ENCODE measurements at places on chromosomes 12 and 14. TPM values are rescaled to one million over a fixed set of nuclear protein-coding genes. Genes with fewer than 3 reads are reported as not detected.

- no peak overlapping the region for H3K27ac ChIP-seq
- no peaks in the 10 kb centered on the region for H3K36me3 ChIP-seq
- no peak overlapping the region for H3K4me3 ChIP-seq
- H3K4me1 ChIP-seq, result peaks cover 15% of the 10 kb centered on the region
Measured at GRCh38 chr14:71166180-71166837, 259.1 kb downstream of the PCNX1 start.

DNA sequence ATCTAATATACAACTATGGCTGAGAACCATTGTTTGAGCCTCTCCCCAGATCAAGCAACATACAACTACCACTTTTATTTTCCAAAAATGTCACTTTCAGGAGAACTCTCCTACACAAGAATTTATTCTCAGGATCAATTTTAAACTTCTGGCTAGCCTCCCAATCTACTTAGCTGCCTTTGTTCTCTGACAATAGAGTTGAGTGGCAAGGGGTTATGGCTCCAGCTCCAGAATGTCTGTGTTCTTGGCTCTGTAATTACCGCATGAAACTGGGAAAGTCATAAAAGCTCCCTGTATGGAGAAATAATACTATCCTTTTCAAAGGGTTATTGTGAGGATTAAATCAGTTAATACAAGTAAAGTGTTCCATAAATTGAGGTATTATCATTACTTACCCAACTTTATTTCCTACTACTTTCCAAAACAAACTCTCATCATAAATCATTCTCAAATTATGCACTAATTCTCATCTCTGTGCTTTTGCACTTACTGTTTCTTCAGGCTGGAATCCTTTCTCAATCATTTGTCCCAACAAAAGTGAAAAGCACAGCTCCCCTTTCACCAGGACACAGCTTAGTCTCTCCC lies 121.9 kb downstream of the GARIN6 start:
- no peak overlapping the region for H3K27ac ChIP-seq
- no peak for DNase-seq
- no peak overlapping the region for H3K4me3 ChIP-seq
- H3K36me3 ChIP-seq, result no peaks in the 10 kb centered on the region

GRCh38 chr14:101370593-101371569 lies 190.4 kb upstream of the DIO3 start:
- H3K27ac ChIP-seq, result no peak overlapping the region
- DNase-seq, result no peak
- peaks cover 4% of the 10 kb centered on the region for H3K27me3 ChIP-seq
- no peaks in the 10 kb centered on the region for H3K36me3 ChIP-seq
- no peak overlapping the region for H3K4me3 ChIP-seq

DNA sequence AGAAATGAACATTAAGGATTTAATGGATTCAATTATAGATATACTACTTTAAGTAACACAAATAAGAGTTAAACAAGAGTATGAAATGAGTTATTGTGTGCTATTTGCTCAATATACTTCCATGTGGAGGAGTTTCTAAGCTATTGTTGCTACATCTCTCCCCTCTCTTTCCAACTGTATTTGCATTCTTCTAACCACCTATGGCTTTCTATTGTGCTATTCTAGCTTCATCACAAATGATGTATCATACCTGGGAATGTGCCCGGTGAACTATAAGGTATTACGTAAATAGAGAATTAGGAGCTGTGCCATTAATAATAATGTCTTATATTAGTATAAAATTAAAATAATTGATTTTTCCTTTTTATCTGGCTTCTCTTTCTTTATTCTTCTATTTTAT lies 87.1 kb upstream of the PLEKHG7 start:
- no peak for DNase-seq
- no peaks in the 10 kb centered on the region for H3K4me1 ChIP-seq
- no peak overlapping the region for H3K27ac ChIP-seq
- no peaks in the 10 kb centered on the region for H3K27me3 ChIP-seq
- no peaks in the 10 kb centered on the region for H3K36me3 ChIP-seq
- no peak overlapping the region for H3K4me3 ChIP-seq

- no peaks in the 10 kb centered on the region for H3K36me3 ChIP-seq
- DNase-seq, result no peak
- no peak overlapping the region for H3K4me3 ChIP-seq
- no peaks in the 10 kb centered on the region for H3K4me1 ChIP-seq
- H3K27me3 ChIP-seq, result no peaks in the 10 kb centered on the region
Measured at GRCh38 chr14:46472261-46472660, 179.3 kb downstream of the RPL10L start.

- H3K27ac ChIP-seq, result no peak overlapping the region
- H3K4me3 ChIP-seq, result no peak overlapping the region
- no peaks in the 10 kb centered on the region for H3K36me3 ChIP-seq
Measured at GRCh38 chr12:88305254-88305890, 163.3 kb downstream of the TMTC3 start.

DNA sequence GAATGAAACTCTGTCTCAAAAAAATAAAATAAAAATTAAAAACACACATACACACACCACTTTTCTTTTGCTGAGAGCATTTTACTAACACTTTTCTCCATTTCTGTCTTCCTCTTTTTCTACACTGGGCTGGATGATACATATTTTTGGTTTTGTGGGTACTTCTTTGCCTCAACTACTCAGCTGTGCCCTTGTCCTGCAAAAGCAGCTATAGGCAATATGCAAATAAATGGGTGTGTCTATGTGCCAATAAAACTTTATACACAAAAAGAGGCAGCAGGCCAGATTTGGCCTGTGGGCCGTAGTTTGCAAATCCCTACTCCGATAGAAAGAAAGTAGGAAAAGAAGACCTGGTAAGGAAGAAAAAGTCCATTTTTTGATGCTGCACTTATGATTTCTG lies 6.5 kb downstream of the CLMN start:
- H3K4me1 ChIP-seq, result peaks cover 13% of the 10 kb centered on the region
- H3K27ac ChIP-seq, result no peak overlapping the region
- no peak overlapping the region for H3K4me3 ChIP-seq

GRCh38 chr12:88893801-88894200 lies 313.5 kb upstream of the KITLG start:
- H3K27me3 ChIP-seq, result no peaks in the 10 kb centered on the region
- DNase-seq, result no peak
- no peak overlapping the region for H3K27ac ChIP-seq
- H3K4me1 ChIP-seq, result no peaks in the 10 kb centered on the region
- no peak overlapping the region for H3K4me3 ChIP-seq
- no peaks in the 10 kb centered on the region for H3K36me3 ChIP-seq

GRCh38 chr14:69629225-69630127 lies 18.1 kb downstream of the SUSD6 start:
- H3K27ac ChIP-seq, result peak overlapping the region; percentile 63
- H3K36me3 ChIP-seq, result peaks cover 15% of the 10 kb centered on the region
- no peak overlapping the region for H3K4me3 ChIP-seq
- H3K27me3 ChIP-seq, result no peaks in the 10 kb centered on the region

- peaks cover 5% of the 10 kb centered on the region for H3K36me3 ChIP-seq
- H3K27ac ChIP-seq, result no peak overlapping the region
- DNase-seq, result no peak
Measured at GRCh38 chr14:23613242-23614070, 22.7 kb upstream of the DHRS2 start.

GRCh38 chr12:1933342-1934051 lies 15.0 kb upstream of the CACNA2D4 start:
- DNase-seq, result no peak
- H3K27me3 ChIP-seq, result no peaks in the 10 kb centered on the region
- peaks cover 6% of the 10 kb centered on the region for H3K4me1 ChIP-seq
- no peaks in the 10 kb centered on the region for H3K36me3 ChIP-seq
- no peak overlapping the region for H3K4me3 ChIP-seq

- H3K27me3 ChIP-seq, result no peaks in the 10 kb centered on the region
- no peak overlapping the region for H3K4me3 ChIP-seq
- H3K4me1 ChIP-seq, result peaks cover 16% of the 10 kb centered on the region
- peak overlapping the region; percentile 87 for H3K27ac ChIP-seq
- no peak for DNase-seq
Measured at GRCh38 chr12:123449856-123450255, 8.1 kb upstream of the SNRNP35 start.

DNA sequence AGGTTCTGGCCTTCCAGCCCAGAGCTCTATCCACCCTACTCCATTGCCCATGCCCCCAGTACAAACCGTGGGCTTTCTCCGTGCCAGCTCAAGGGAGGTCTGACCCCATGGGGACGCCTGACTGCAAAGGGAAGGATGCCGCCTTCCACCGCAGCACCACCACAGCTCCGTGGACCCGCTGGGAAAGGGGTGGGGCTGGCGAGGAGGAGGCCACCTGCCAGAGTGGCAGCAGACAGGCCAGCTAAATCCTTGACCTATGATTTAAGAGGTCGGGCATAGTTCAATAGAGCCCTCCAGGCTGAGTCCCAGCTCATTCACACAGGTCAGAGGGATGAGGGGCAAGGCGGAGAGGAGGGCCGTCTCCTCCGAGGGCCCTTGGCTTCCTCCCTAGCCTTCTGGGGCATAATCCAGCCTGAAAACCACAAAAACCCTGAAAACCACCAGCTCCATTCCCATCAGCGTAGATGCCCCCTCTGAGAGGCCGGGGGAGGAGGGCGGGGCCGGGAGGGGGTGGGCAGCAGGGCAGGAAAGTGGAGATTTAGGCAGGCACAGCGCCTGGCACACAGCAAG lies 14.9 kb upstream of the FIGNL2 start:
- no peaks in the 10 kb centered on the region for H3K36me3 ChIP-seq
- peaks cover 9% of the 10 kb centered on the region for H3K4me1 ChIP-seq
- H3K4me3 ChIP-seq, result peak overlapping the region; percentile 21
- no peak for DNase-seq
- peaks cover 47% of the 10 kb centered on the region for H3K27me3 ChIP-seq

GRCh38 chr14:21071225-21072030 lies 1.3 kb downstream of the ARHGEF40 start:
- H3K4me3 ChIP-seq, result peak overlapping the region; percentile 69
- no peaks in the 10 kb centered on the region for H3K36me3 ChIP-seq
- H3K4me1 ChIP-seq, result peaks cover 31% of the 10 kb centered on the region
- H3K27me3 ChIP-seq, result peaks cover 56% of the 10 kb centered on the region

GRCh38 chr12:57129321-57129842 lies 1.1 kb downstream of the LRP1 start:
- H3K36me3 ChIP-seq, result no peaks in the 10 kb centered on the region
- peaks cover 14% of the 10 kb centered on the region for H3K4me1 ChIP-seq
- H3K27ac ChIP-seq, result no peak overlapping the region
- H3K27me3 ChIP-seq, result no peaks in the 10 kb centered on the region
- no peak for DNase-seq

DNA sequence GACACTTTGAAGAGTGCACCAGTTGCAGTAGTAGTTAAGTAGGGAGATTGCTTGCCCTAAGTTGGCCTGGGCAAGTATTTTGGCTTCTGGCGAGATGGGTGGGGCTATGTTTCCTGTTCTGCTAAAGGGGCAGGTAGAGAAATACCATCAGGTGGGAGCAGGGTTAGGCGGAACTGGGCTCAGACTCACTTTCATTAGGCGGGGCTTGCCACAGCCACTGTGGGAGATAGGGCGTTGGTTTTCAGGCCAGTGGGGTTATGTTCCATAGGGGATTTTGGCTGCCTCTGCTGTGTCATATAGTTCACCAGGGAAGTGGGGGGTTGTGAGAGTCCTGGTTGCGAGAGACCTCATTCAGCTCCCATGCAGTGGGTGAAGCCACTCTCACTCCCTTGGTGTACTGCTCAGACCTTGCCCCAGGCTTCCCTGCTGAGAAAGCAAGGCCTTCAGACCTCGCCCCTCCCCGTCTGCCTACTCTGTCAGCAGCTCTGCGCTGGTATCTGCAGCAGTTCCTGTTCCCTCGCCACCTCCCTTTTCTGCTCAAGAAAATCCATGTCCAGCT lies 43.3 kb downstream of the AEBP2 start:
- peak overlapping the region; percentile 38 for H3K4me3 ChIP-seq
- H3K27me3 ChIP-seq, result no peaks in the 10 kb centered on the region
- H3K4me1 ChIP-seq, result peaks cover 72% of the 10 kb centered on the region
- H3K36me3 ChIP-seq, result peaks cover 78% of the 10 kb centered on the region
- DNase-seq, result peak; percentile 87

DNA sequence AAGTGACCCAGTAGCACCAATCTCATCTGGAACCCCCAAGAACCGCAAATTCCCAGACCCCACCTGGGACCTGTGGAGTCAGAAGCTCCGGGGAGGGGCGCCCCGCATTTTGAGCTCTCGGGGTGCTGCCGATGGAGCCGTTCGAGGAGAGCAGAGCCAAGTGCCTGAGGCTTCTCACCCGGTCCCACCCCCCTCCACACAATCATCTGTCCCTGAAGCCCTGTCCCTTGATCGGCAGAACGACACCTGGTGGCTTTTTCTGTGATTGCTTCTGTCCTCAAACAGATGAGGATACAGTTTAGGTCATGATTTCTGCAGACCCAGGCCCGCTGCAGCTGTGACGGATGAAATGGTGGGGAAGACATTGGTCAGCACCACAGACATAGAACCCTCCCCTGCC lies 74.7 kb downstream of the NOC4L start:
- no peaks in the 10 kb centered on the region for H3K36me3 ChIP-seq
- H3K27ac ChIP-seq, result no peak overlapping the region
- H3K4me1 ChIP-seq, result peaks cover 4% of the 10 kb centered on the region
- DNase-seq, result peak; percentile 61
- H3K4me3 ChIP-seq, result no peak overlapping the region

DNA sequence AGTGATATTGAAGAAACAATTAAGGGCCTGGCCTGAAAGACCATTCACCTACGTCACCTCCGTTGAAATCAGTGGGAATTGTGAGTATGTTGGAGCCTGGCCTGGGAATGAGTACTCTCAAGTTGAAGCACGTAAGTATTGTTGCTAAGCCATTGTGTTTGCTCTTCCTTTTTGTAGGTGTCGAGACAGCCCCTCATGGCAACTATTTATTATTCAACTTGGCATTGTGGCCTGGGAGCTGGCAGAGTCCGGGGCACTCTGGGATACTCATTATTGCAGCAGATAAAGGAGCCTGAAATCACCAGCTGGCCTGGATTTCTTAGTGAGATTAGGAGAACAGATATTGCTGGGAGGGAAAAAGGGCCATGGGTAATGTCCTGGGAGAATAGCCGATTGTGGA lies 147.4 kb downstream of the C12orf75 start:
- H3K27ac ChIP-seq, result no peak overlapping the region
- H3K27me3 ChIP-seq, result peaks cover 10% of the 10 kb centered on the region
- peaks cover 3% of the 10 kb centered on the region for H3K4me1 ChIP-seq
- no peaks in the 10 kb centered on the region for H3K36me3 ChIP-seq
- DNase-seq, result no peak

- DNase-seq, result no peak
- H3K4me1 ChIP-seq, result peaks cover 11% of the 10 kb centered on the region
- H3K27me3 ChIP-seq, result no peaks in the 10 kb centered on the region
- H3K27ac ChIP-seq, result no peak overlapping the region
- H3K4me3 ChIP-seq, result no peak overlapping the region
- H3K36me3 ChIP-seq, result no peaks in the 10 kb centered on the region
Measured at GRCh38 chr12:45517381-45517780, 212.1 kb upstream of the ARID2 start.

Gene GALNT9
- total RNA-seq, result not detected

Gene PLEKHG7
- not detected for total RNA-seq

Gene OTX2
- total RNA-seq, result not detected

Gene TMEM119
- not detected for total RNA-seq

Gene TMTC1
- not detected for total RNA-seq

Gene IAPP
- total RNA-seq, result not detected

Gene PPHLN1
- total RNA-seq, result 76.1 TPM

Gene CD4
- total RNA-seq, result 11.1 TPM

Gene CCDC197
- not detected for total RNA-seq

Gene ACTR10
- total RNA-seq, result 30.3 TPM

Gene LMBR1L
- 50.9 TPM for total RNA-seq

Gene POLR3B
- 9.5 TPM for total RNA-seq
